ENCODE measurements at places on chromosomes 1 and 21. TPM values are rescaled to one million over a fixed set of nuclear protein-coding genes. Genes with fewer than 3 reads are reported as not detected.

The HFM1 gene
- not detected for total RNA-seq

The CASQ1 gene
- not detected for total RNA-seq

The GSTM2 gene
- 19.2 TPM for total RNA-seq

The PLA2G4A gene
- 0.21 TPM for total RNA-seq

GRCh38 chr1:214107322-214108096 lies 119.7 kb downstream of the PROX1 start:
- H3K27ac ChIP-seq = no peak overlapping the region
- DNase-seq = no peak
- H3K4me3 ChIP-seq = no peak overlapping the region

DNA sequence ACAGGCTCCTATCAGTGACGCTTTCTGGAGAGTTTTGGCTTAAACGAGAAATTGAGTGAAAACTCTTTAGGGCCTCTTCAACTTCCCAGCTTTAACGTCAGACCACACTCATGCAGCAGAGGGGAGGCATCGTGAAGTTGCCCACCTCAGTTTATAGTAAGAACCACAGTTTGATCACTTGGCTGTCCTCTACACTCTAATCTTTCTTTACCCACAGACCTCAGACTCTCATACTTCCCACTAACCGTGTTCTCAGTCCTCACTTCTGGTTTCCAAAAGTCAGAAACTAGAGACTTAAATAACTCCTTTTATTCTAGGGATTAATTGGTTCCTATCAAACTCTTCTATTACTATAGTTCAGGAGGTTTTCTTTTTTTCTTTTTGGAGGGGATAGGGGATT lies 302.2 kb downstream of the NTNG1 start:
- DNase-seq = no peak
- no peaks in the 10 kb centered on the region for H3K36me3 ChIP-seq
- H3K27ac ChIP-seq = no peak overlapping the region
- peaks cover 3% of the 10 kb centered on the region for H3K27me3 ChIP-seq
- H3K4me1 ChIP-seq = no peaks in the 10 kb centered on the region
